ENCODE measurements at places on chromosomes 3 and 15. TPM values are rescaled to one million over a fixed set of nuclear protein-coding genes. Genes with fewer than 3 reads are reported as not detected.
A peak's percentile ranks its signal among the peaks of the same experiment; 100 is the strongest.

DNA sequence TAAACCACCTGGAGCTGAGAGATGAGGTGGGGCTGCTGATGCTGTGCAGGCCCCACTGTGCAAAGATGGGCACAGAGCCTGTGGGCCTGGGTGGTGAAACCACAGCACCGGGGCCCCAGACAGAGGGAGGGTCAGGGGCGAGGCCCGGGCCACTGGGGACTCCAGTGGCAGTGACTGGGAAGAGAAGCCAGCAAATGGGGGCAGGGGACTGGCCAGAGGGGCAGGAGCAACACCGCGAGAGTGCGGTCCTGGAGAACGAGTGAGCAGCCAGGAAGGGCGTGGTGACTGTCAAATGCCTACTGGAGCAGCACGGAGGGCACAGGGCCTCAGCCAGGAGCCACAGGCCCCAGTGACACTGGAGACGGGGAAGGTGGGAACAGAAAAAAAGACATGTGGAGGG, 39.8 kb downstream of the HCN4 start:
- DNase-seq = no peak

- DNase-seq = no peak
Measured at GRCh38 chr3:52039426-52039825, 16.9 kb downstream of the DUSP7 start.

- no peak for DNase-seq
Measured at GRCh38 chr3:71194785-71195184, 388.7 kb downstream of the FOXP1 start.

- DNase-seq = no peak
Measured at GRCh38 chr3:170483485-170484262, 65.0 kb downstream of the CLDN11 start.

GRCh38 chr3:10470120-10471053, 35.0 kb downstream of the ATP2B2 start:
- DNase-seq = no peak

DNA sequence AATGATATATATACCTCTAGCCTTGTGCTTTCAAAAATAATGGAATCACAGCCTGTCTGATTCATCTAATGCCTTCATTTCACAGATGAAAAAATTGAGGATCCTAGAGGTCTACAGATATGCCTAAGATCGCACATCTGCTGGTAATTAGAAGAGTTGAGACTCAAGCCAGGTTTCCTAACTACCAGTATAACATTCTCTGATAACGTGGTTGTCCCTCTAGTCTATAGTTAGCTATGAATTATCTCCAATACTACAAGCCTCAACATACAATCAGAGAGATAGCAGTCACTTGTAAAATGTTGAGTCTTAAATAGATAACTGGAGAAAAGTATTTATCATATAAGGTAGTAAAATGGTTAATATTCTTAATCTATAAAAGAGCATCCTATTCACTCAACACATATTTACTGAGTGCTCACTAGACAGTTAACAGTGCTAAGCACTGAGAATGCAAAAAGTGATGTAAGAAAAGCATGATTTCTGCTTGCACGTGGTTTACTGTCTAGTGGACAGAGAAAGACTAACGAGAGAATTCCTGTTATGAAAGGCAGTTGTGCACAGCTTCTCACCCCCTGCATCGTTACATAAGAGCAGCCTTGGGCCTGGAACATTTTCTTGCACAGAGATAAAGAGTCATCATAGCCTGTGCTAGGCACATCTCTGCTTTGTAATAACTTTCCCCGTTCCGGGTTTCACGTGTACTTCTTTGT, 4.9 kb upstream of the ENTPD3 start:
- DNase-seq = no peak

GRCh38 chr3:2517500-2518172, 419.0 kb downstream of the CNTN4 start:
- DNase-seq = no peak

GRCh38 chr15:63599401-63600000, 2.3 kb downstream of the FBXL22 start:
- peak; percentile 57 for DNase-seq

DNA sequence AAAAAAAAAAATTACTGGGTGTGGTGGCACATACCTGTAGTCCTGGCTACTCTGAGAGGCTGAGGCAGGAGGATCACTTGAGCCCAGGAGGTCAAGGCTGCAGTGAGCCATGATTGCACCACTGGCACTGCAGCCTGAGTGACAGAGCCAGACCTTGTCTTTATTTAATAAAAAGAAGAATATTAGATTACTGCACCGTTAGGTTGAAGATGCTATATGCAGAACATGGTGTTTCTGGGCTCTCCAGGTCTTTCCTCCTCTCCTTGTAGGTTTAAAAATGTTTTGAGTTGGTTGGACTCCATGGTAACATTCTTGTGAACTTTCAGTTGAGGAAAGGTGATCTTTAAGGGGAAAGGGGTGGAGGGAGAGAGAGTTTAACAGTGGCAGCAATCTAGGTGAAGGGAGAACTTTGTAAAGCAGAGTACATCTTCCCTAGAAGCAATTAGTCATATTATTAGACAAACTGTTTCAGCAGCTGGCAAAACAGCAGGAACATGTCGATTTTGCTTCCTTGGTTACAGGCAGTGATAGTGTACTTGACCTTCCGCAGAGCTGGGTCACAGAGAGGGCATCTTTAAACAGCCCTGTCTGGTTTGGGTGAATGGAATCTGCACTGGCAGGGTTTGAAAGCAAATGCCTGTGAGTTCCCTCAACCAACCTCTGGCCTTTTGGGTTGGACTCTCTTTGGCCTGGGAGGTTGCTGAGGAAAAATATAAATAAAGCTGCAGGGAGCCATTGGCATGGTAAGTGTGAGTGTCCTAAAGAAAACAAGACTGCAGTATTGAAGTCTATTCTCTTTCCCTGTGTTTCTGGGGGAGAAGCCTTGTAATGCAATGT, 42.8 kb downstream of the NR2C2 start:
- no peak for DNase-seq

GRCh38 chr3:23793528-23794134, 12.1 kb upstream of the UBE2E1 start:
- DNase-seq = no peak

DNA sequence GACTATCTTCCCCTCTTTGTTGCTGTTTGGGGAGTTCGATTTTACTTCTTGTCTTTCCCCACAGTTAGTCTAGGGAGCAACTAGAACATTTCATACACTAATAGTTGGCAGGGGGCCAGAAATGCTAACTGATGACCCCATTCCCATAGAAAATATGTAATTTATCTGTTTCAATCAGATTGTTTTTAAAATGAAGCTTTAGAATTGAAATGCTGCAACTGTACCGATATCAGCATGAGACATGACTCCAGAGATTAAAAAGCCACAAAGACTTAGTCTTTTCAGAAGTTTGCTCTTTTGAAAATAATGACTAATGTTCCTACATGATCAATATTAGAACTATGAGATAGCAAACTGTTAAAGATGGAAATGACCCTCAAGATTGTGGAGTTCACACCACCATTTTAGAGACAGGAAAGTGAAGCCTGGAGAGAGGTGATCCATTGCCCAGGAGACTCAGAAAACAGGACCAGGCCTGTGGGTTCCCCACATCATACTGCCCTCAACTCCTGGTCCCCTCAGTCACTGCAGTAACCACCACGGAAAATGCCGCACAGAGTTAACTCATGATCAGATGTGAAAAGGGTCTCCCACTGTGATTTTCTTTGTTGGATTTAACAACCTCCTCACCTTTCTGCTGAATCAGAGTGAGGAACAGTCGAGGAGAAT, 130.3 kb downstream of the CHDH start:
- DNase-seq = no peak

- no peak for DNase-seq
Measured at GRCh38 chr15:72790302-72790910, 6.8 kb upstream of the ADPGK start.

DNA sequence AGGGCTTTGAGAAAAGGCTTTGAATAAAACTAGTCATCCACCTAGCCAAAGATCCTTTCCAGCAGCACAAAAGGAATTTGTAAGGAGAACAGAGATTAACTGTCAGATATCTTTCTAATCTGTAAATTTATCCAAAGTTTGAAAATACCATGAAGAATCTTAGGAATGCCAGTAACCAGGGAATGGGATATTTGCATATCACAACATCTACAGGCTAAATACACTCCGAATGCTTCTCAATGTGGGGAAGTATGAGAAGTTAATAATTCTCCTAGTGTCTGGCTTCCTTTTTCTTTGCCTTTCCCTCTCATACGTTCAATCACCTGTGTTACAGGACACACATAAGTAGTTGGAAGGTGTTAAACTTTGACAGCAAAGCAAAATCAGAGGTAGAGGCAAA, 7.8 kb downstream of the ANAPC13 start:
- DNase-seq = no peak

GRCh38 chr3:177451301-177451750, 254.0 kb upstream of the TBL1XR1 start:
- no peak for DNase-seq

DNA sequence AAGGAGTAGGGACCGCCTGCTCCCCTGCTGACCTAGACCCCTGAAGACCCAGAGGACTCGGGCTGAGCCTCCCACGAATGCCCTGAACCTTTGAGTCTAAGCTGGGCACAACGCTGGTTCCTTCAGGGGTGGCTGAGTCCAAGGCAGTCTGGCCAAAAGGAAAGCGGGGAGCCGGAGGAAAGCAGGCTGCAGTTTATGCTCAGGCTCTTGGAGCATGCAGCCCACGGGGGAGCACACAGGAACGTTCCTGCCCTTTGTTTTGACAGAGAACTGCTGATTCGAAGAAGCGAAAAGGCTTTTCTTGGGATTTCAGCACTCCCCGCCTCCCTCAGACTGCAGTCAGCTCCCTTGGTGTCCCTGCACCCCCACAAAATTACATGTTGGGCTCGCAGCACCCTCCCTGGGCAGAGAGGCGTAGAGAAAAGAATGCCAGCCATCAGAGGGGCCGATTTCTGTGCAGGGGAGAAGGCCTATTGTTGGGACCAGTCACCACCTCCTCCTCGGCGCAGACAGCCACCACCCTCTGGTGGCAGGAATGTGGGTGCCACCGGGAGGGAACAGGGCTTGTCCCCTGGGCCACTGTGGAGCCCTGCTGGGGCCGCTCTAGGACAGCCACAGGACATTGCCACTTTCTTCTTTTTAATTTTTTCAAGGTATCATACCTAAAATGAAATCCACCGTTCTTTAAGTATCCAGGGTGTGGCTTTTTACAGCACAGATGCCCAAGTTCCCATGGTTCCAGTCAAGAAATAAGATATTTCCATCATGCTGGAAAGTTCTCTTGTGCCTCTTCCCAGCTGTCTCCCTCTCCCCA, 72.2 kb downstream of the SMAD6 start:
- peak; percentile 38 for DNase-seq

DNA sequence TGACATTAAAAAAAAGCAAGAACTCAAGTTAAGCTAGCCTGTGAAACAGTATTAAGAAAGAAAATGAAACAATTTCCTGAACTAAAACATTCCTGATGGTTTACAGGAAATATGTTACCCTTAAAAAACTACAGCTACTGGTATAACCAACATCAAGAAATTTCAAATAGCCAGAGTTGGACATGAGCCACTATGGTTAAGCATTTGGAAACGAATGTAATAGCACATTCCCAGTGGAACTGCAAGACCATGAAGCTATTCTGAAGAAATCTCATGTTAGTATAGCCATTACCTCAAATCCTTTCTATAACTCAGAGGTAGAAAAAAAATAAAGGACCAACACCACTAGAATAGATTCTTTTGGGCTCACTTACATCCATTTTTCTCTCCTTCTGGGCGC, 30.2 kb downstream of the CPNE4 start:
- DNase-seq = no peak

- no peak for DNase-seq
Measured at GRCh38 chr15:81289910-81290309, 34.0 kb downstream of the STARD5 start.

DNA sequence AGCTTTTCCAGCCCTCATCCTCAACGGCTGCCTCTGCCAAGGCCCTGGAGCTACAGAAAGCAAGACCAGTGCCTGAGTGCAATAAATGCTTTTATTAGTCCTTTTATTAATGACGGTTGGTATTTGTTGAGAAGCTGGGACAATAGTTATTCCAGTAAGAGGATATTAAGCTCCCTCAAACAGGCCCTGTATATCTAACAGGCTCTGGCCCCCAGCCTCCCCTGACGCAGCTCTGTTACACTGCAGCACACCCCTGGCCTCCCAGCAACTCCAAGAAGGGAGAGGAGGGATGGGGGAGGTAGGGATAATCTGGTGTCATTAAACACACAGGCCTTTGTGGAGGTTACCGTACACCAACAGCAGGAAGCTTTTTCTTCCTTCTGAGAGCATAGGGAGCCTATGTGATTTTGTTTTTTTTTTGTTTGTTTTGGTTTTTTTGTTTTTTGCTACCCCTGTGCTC, 30.8 kb upstream of the MAGEF1 start:
- DNase-seq = no peak

DNA sequence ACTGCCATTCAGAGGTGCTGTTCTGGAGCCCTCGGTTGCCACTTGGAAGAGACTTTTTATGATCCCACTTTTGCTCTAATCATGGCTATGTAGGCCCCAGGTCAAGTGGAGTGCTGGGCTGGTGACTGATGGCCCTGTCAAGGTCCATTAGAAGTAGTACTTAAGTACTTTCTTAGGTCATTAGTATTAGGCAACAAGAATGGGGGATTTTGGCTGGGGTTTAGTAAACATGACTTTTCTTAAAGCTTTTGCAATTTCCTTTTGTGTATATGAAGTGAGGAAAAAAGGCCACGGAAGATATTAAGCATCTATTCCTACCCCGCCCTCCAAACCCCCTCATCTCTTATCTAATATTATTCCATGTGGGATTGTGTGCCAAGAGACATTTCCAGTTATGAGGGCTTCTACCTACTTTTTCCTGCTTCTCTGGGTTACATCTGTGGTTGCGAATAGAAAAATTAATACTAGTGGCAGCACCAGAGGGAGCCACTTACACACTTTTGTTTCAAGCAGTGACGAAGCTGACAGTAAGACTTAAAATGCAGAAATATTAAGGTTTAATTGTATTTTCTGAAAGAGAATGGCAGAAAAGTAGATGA, 13.9 kb downstream of the NLGN1 start:
- no peak for DNase-seq

- DNase-seq = no peak
Measured at GRCh38 chr15:91055548-91056331, 33.3 kb upstream of the VPS33B start.

GRCh38 chr15:101642361-101642760, 9.8 kb downstream of the TM2D3 start:
- DNase-seq = no peak

- no peak for DNase-seq
Measured at GRCh38 chr15:55343168-55343567, 24.1 kb downstream of the PIGB start.

CYP8B1 gene
- not detected for total RNA-seq

PARP16 gene
- total RNA-seq = 14.1 TPM

MUSTN1 gene
- total RNA-seq = 1.5 TPM

CASR gene
- not detected for total RNA-seq

VWA5B2 gene
- total RNA-seq = not detected

SELENOS gene
- 46.7 TPM for total RNA-seq

ITIH3 gene
- total RNA-seq = not detected

SYNM gene
- 2.3 TPM for total RNA-seq

PLSCR2 gene
- not detected for total RNA-seq

VILL gene
- total RNA-seq = 14.7 TPM
